PC-3 (cell line): ENCODE measurements at places on chromosomes 11 and 22.

- H3K4me3 ChIP-seq: peak overlapping the region; percentile 42; the same call in 1 of the 2 replicates
- DNase-seq: peak; percentile 71
- H3K27me3 ChIP-seq: no peaks in the 10 kb centered on the region
Measured at GRCh38 chr22:41367039-41367679, 14.6 kb upstream of the TEF start.

DNA sequence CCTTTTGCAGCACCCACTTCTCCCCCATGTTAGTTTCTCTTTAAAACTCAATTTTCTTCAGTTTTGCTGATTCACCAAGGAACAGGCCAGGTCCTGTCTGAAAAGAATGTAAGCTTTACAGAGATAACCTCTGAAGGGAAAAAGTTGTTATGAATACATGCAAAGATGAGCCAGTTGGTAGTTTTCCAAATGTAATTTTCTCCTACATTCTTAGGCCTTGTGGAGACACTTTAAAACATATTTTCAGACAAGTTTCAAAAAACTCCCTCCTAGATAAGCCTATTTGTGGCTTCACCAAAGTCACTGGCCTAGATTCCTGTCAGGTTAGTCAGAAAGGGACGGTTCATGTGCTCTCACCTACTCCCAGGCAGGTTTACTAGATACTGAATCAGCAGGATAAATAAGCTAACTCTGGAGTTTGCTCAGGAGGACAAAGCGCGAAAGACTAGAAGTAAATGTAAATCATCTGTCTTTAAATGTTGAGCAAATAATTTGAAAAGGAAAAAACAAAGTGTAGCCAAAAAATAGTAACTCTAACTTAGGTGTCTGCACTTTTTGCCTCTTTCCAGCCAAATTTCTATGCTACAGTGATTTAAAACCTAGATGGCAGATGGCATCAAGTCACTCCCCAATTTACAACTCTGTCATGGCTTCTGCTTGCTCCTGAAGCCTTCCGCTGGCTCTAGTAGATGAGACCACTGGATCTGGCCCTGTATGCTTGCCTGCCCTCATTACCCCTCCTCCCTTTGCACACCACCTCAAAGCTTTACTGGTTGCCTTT is 4.9 kb upstream of the ATP6V1E1 start:
- H3K4me1 ChIP-seq: peaks cover 41% of the 10 kb centered on the region
- peak overlapping the region; percentile 99 for H3K27ac ChIP-seq
- H3K4me3 ChIP-seq: peak overlapping the region; percentile 52
- no peaks in the 10 kb centered on the region for H3K36me3 ChIP-seq

GRCh38 chr11:95279921-95280868 is 49.2 kb upstream of the SESN3 start:
- no peaks in the 10 kb centered on the region for H3K36me3 ChIP-seq
- H3K4me3 ChIP-seq: no peak overlapping the region
- peak; percentile 26 for DNase-seq
- H3K27me3 ChIP-seq: peaks cover 6% of the 10 kb centered on the region; the same call in 1 of the 2 replicates
- H3K4me1 ChIP-seq: no peaks in the 10 kb centered on the region
- H3K27ac ChIP-seq: no peak overlapping the region

GRCh38 chr22:31652911-31653684 is 8.9 kb downstream of the PISD start:
- H3K4me1 ChIP-seq: peaks cover 19% of the 10 kb centered on the region
- H3K27me3 ChIP-seq: no peaks in the 10 kb centered on the region
- no peaks in the 10 kb centered on the region; the same call in 1 of the 2 replicates for H3K36me3 ChIP-seq
- H3K27ac ChIP-seq: peak overlapping the region; percentile 54
- DNase-seq: peak; percentile 67
- H3K4me3 ChIP-seq: no peak overlapping the region; the same call in 1 of the 2 replicates

GRCh38 chr22:24093855-24094254 is 82.8 kb downstream of the CABIN1 start:
- no peak for DNase-seq
- no peak overlapping the region for H3K27ac ChIP-seq
- no peak overlapping the region for H3K4me3 ChIP-seq
- H3K27me3 ChIP-seq: no peaks in the 10 kb centered on the region
- no peaks in the 10 kb centered on the region for H3K4me1 ChIP-seq

DNA sequence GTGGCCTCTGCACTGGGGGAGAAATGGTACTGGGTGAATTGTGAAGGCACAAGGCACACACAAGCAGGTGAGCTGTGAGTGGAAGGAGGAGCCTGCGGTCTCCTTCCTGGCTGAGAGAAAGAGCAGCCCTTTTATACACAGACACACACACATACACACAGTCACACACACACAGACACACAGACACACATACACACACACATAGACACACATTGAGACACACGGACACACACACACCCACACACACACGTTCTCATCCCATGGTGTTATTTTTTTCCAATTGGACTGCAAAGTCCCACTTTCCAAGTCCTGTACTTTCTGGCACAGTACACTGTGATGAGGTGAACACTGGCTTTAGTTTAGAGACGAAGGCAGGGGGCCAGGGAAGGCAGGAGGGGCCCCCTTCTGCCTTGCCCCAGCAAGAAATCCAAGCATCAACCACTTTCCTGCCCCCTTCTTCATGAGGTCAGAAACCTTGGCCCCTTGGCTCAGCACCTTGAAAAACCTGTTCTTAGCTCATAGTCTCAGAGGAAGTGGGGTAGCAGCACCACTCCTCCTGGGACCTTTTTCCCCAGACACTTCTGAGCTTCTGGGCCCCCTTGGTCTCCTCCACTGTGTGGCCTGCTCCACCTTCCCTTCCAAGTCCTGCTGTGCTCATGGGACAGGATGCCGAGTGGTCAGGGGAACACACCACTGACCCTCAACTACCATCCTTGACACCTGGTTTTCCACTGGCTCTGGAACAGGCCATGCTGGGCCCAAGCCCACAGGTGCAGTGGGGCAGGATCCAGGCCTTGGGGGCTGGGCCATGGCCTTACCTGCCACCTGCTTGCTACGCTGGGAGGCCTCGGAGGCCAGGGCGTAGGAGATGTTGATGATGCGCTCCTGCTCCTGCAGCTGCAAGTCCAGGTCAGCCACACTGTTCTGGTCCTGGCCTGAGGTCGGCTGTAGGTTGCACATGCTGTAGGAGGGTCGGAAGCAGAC is 43.8 kb downstream of the C11orf58 start:
- DNase-seq: peak; percentile 54
- H3K27ac ChIP-seq: no peak overlapping the region
- no peak overlapping the region for H3K4me3 ChIP-seq
- no peaks in the 10 kb centered on the region for H3K27me3 ChIP-seq
- H3K36me3 ChIP-seq: no peaks in the 10 kb centered on the region

GRCh38 chr22:20203552-20204201 is 52.8 kb upstream of the CCDC188 start:
- no peak overlapping the region for H3K4me3 ChIP-seq
- no peaks in the 10 kb centered on the region for H3K36me3 ChIP-seq
- H3K27ac ChIP-seq: no peak overlapping the region
- DNase-seq: peak; percentile 18
- peaks cover 5% of the 10 kb centered on the region; the same call in 1 of the 2 replicates for H3K27me3 ChIP-seq
- peaks cover 14% of the 10 kb centered on the region; the same call in 1 of the 2 replicates for H3K4me1 ChIP-seq

- no peaks in the 10 kb centered on the region for H3K36me3 ChIP-seq
- H3K27ac ChIP-seq: no peak overlapping the region
- H3K4me3 ChIP-seq: no peak overlapping the region
- H3K27me3 ChIP-seq: no peaks in the 10 kb centered on the region
Measured at GRCh38 chr22:28141614-28142013, 222.6 kb upstream of the PITPNB start.

- peaks cover 33% of the 10 kb centered on the region for H3K27me3 ChIP-seq
- H3K27ac ChIP-seq: no peak overlapping the region
- DNase-seq: no peak
Measured at GRCh38 chr11:6270584-6271246, 11.1 kb downstream of the CCKBR start.

DNA sequence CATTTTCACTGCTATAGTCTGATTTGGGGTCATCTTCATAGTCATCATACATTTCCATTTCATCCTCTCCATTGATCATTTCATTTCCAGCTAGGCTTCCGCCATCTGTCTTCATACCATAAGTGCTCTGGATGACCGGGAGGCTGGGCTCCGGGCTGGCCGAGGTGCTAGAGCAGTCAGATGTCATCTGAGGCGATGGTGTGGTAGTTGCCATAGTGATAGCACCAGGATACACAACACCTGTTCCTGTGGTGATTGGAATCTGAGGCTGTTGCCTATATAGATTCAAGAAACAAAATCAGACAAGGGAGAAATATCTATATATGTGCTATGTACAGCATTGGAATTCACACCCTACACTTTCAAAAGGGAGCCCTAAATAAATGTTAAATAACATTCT is 383.5 kb downstream of the SOX6 start:
- H3K4me3 ChIP-seq: no peak overlapping the region
- peaks cover 8% of the 10 kb centered on the region for H3K4me1 ChIP-seq
- no peaks in the 10 kb centered on the region for H3K36me3 ChIP-seq
- no peak overlapping the region for H3K27ac ChIP-seq
- no peak for DNase-seq
- no peaks in the 10 kb centered on the region for H3K27me3 ChIP-seq

GRCh38 chr11:24391167-24391566 is 105.7 kb upstream of the LUZP2 start:
- peak; percentile 63 for DNase-seq
- no peaks in the 10 kb centered on the region for H3K27me3 ChIP-seq
- H3K4me3 ChIP-seq: no peak overlapping the region
- H3K36me3 ChIP-seq: no peaks in the 10 kb centered on the region

DNA sequence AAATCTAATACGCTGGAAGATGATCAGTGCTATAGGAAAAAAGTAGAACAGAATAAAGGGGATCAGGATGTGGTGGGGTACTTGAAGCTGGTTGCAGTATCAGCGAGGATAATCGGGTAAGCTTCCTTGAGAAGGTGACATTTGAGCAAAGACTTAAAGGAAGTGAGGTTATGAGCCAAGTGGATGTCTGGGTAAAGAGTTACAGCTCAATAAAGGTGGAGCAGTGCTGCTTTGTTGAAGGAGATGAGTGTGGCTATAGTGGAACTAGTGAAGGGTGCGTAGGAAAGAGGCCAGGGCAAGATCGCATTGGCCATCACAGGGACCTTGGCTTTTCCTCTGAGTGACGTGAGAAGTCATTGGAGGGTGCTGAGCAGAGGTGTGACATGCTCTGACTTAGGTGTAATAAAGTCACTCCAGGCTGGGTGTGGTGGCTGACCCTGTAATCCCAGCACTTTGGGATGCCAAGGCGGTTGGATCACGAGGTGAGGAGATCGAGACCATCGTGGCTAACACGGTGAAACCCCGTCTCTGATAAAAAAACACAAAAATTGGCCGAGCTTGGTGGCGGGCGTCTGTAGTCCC is 2.3 kb upstream of the SYVN1 start:
- H3K27ac ChIP-seq: no peak overlapping the region
- H3K4me3 ChIP-seq: no peak overlapping the region
- no peak for DNase-seq
- peaks cover 13% of the 10 kb centered on the region; the same call in 1 of the 2 replicates for H3K36me3 ChIP-seq
- 0 out of 2 replicates have a peak, but pooled peaks cover 3% of the 10 kb centered on the region for H3K27me3 ChIP-seq

DNA sequence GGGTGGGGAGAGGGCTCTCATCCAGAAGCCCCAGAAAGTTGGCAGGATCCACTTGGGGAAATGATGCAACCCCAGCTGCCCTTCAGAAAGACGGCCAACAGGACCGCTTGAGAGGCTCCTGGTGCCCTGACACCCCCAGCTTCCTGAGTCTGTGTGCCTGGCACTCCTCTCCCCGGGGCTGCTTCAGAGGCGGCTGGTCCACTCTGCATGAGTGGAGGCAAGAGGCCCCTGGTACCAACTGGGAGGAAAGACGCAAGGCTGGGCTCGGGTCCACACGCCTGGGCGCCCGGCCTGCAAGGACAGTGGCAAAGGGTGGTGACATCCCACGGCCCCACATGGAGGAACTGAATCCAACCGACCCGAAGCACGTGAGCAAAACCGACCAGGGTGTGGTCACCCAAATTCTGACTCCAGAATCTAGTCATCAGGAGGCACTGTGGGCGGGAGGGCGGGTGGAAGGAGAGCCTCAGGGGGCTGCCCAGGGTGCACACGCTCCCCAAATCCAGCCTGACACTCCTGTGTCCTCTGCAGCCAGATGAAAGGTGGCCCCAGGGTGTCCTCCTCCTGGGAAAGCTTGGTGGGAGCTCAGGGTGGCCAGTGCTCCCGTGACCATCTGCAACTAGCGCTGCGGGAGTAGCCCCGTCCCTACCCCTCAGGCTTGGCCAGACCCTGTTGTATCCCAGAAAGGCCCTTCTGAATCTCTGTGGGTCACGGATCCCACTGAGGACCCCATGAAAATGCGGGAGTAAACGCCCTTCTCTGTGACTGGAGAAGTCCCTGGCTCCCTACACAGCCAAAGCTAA is 3.7 kb downstream of the RNH1 start:
- H3K27me3 ChIP-seq: no peaks in the 10 kb centered on the region
- peaks cover 8% of the 10 kb centered on the region; the same call in 1 of the 2 replicates for H3K36me3 ChIP-seq
- H3K27ac ChIP-seq: no peak overlapping the region
- no peak for DNase-seq
- peaks cover 12% of the 10 kb centered on the region for H3K4me1 ChIP-seq

GRCh38 chr11:123261345-123262106 is 66.5 kb upstream of the CLMP start:
- H3K36me3 ChIP-seq: no peaks in the 10 kb centered on the region
- H3K4me1 ChIP-seq: peaks cover 24% of the 10 kb centered on the region
- H3K27me3 ChIP-seq: no peaks in the 10 kb centered on the region
- DNase-seq: peak; percentile 96
- peak overlapping the region; percentile 36; the same call in 1 of the 2 replicates for H3K4me3 ChIP-seq

- H3K4me1 ChIP-seq: peaks cover 17% of the 10 kb centered on the region
- no peak overlapping the region; the same call in 1 of the 2 replicates for H3K27ac ChIP-seq
- peaks cover 13% of the 10 kb centered on the region; the same call in 1 of the 2 replicates for H3K36me3 ChIP-seq
- H3K27me3 ChIP-seq: no peaks in the 10 kb centered on the region
- H3K4me3 ChIP-seq: peak overlapping the region; percentile 95; the same call in 1 of the 2 replicates
Measured at GRCh38 chr22:49824936-49825335, 2.7 kb downstream of the BRD1 start.

GRCh38 chr11:93905384-93905783 is 55.0 kb upstream of the VSTM5 start:
- peaks cover 47% of the 10 kb centered on the region for H3K4me1 ChIP-seq
- no peak overlapping the region for H3K4me3 ChIP-seq
- no peaks in the 10 kb centered on the region for H3K27me3 ChIP-seq

GRCh38 chr11:128324531-128325141 is 262.7 kb downstream of the ETS1 start:
- no peaks in the 10 kb centered on the region for H3K36me3 ChIP-seq
- no peaks in the 10 kb centered on the region for H3K27me3 ChIP-seq
- H3K4me1 ChIP-seq: no peaks in the 10 kb centered on the region
- DNase-seq: no peak
- no peak overlapping the region for H3K27ac ChIP-seq
- H3K4me3 ChIP-seq: no peak overlapping the region

GRCh38 chr22:40593460-40594273 is 42.9 kb downstream of the MRTFA start:
- no peaks in the 10 kb centered on the region for H3K36me3 ChIP-seq
- no peak for DNase-seq
- no peak overlapping the region for H3K27ac ChIP-seq
- H3K4me3 ChIP-seq: no peak overlapping the region
- no peaks in the 10 kb centered on the region for H3K27me3 ChIP-seq

- peaks cover 60% of the 10 kb centered on the region for H3K27me3 ChIP-seq
- DNase-seq: peak; percentile 43
- H3K4me1 ChIP-seq: no peaks in the 10 kb centered on the region; the same call in 1 of the 2 replicates
- H3K36me3 ChIP-seq: no peaks in the 10 kb centered on the region
- H3K27ac ChIP-seq: no peak overlapping the region
- peak overlapping the region; percentile 66 for H3K4me3 ChIP-seq
Measured at GRCh38 chr11:111299101-111300026, 1.0 kb downstream of the POU2AF3 start.
